NCI-H1092 treated with DMSO at 0.1 percent for 48 hours (cell line): ENCODE measurements at places on chromosomes 1 and 21.

GRCh38 chr1:157137408-157138219 is 581 bp downstream of the ETV3 start:
- no peak for DNase-seq

GRCh38 chr1:198929961-198930599 is 291.2 kb downstream of the PTPRC start:
- DNase-seq = no peak

- DNase-seq = no peak
Observed at GRCh38 chr21:39153842-39154241, 29.4 kb downstream of the PSMG1 start.

- DNase-seq = no peak
Observed at GRCh38 chr21:45579383-45580180, 37.3 kb upstream of the SLC19A1 start.

GRCh38 chr1:87785386-87785785 is 456.7 kb downstream of the LMO4 start:
- no peak for DNase-seq

GRCh38 chr1:247536340-247536739 is at the start of gene OR2C3:
Gene OR2C3 (minus strand): TSS chr1:247536440. CDS start chr1:247532511, 3,929 bp downstream.
- no peak for DNase-seq

- DNase-seq = no peak
Observed at GRCh38 chr1:84409888-84410287, 11.6 kb downstream of the DNASE2B start.

- no peak for DNase-seq
Observed at GRCh38 chr1:56304975-56305374, 274.4 kb downstream of the PLPP3 start.

GRCh38 chr1:171355727-171356126 is 41.7 kb downstream of the FMO4 start:
- no peak for DNase-seq

GRCh38 chr1:12552111-12552888 is 65.7 kb downstream of the DHRS3 start:
- DNase-seq = no peak

DNA sequence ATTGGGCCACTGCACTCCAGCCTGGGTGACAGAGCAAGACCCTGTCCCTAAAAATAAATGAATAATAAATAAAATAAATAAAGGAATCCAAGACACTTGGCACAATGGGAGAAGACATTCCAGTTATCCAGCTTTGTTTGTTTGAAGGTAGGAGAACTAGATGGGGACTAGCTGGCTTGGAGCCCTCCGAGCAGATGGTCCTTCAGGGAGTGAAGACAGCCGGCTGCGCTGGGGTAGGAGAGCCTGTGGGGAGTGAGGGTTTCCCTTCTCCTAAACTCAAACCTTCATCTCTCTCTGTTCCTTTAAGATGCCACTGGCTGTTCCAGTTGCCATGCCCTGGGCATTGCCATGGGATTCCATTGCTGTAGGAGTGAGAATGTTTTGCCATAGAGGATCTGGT is 120.6 kb downstream of the NAV1 start:
- no peak for DNase-seq
